Neuronal stem cell (in vitro differentiated cells): ENCODE measurements at places on chromosomes 1 and 21.

DNA sequence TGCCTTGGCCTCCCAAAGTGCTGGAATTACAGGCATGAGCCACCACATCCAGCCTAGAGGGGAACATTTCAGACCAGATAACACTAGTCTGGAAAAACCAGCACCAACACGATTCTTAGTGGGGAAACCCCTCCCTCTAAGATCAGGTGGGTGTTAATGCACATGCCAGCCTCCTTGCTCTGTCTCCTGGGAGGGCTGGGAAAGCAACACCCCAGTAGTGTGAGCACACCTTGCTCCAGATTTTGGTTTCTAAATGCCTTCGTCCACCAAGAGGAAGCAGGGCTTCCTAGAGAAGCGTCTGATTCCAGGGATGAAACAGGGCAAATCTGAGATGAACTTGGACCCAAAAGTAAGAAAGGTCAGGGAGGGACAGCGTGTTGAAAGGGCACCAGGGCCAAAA lies 2.2 kb upstream of the KRTAP10-4 start:
- no peak for DNase-seq

DNA sequence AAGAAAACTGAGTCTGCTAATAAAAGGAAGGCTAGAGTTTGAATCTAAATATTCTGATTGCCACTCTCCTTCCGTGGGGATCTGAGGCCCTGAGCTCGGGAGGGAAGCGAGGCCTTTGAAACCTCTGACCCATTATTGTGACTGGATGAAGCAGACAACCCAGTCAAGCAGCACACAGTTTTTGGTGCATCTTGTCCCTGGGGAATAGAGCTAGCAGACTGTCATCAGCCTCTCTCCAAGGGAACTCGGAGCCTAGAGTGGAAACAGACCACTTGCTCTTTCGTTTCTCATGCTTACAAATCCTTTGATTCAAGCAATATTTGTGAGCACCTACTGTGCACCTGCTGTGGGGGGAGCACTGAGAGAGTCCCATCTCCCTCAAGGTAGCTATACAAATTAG lies 133.2 kb upstream of the KLHDC7A start:
- DNase-seq: no peak

GRCh38 chr1:65393347-65393746 lies 27.1 kb upstream of the LEPR start:
- no peak for DNase-seq

- DNase-seq: no peak
These were observed 3.5 kb upstream of the LGR6 start for GRCh38 chr1:202189918-202190715.

GRCh38 chr21:22575165-22575584 lies 1577.0 kb downstream of the NCAM2 start:
- peak; percentile 62 for DNase-seq

- DNase-seq: no peak
These were observed 21.3 kb downstream of the PDE4B start for GRCh38 chr1:65813956-65814355.

- DNase-seq: no peak
These were observed 202.3 kb downstream of the LTN1 start for GRCh38 chr21:28790335-28790734.

DNA sequence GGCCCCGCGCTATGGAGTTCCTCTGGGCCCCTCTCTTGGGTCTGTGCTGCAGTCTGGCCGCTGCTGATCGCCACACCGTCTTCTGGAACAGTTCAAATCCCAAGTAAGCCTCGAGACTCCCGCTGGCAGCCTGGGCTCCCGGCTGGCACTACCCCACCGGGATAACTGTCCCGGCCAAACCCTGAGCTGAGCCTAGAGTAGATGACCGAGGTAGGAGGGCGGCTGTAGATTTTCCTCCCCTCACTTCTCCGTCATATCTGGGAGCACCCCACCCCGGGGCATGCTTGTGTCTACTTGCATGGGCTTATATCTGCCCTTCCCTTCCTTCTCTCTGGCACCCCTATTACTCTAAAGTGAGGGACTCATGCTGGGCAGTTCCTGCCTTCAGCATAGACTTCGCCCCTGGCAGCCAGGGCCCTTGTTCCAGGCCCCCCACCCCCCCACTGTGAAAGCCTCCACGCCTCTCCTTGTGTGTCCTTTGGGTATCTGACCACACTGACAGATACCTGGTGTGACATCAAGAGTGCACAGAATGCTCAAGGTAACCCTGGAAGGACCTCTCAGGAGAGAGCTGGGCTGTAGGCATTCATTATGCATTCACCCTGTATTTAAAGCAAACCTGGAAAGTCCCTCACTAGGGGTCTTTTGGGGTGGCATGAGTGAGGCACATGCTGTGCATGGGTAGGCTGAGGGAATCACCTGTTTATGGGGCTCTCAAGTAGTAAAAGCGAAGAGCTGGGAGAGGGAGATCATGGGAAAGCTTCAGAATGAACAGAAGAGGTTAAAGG lies 485 bp downstream of the EFNA1 start:
- no peak for DNase-seq
